ENCODE measurements at places on chromosomes 5 and 9. TPM values are rescaled to one million over a fixed set of nuclear protein-coding genes. Genes with fewer than 3 reads are reported as not detected.
A peak's percentile ranks its signal among the peaks of the same experiment; 100 is the strongest.

DNA sequence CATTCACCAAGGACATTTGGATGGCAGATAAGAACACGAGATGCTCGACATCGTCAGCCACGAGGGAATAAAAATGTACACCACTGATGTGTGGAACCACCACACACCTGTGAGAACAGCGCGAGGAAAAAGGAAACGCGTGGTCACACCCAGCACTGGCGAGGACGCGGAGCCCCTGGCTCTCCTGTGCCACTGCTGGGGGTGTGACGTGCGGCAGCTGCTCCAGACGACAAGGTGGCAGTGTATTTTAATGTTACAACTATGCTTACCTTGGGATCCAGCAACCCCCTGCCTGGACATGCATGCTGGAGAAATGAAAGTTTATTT lies 13.6 kb upstream of the CEP72 start:
- H3K36me3 ChIP-seq: no peaks in the 10 kb centered on the region
- H3K27me3 ChIP-seq: peaks cover 26% of the 10 kb centered on the region
- H3K27ac ChIP-seq: no peak overlapping the region
- H3K4me1 ChIP-seq: peaks cover 3% of the 10 kb centered on the region
- H3K4me3 ChIP-seq: no peak overlapping the region

GRCh38 chr9:5499889-5500398 lies 10.4 kb upstream of the PDCD1LG2 start:
- H3K4me3 ChIP-seq: no peak overlapping the region
- peaks cover 6% of the 10 kb centered on the region for H3K36me3 ChIP-seq
- peaks cover 5% of the 10 kb centered on the region for H3K4me1 ChIP-seq
- peaks cover 4% of the 10 kb centered on the region for H3K27me3 ChIP-seq

DNA sequence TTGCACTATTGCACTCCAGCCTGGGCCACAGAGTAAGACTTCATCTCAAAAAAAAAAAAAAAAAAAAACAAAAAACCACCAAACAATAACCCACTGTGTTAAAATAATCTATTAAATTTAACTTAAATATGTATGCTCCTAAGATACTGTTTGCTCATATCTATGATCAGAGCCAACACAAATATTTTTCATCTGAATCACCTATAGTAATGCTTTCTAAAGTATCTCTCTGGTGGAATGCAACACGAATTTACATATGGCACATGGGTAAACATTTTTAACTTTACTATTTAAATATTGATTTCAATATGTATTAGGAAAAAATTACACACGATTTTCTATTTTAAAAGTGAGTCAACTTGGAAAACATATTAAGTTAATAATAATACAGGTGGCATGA lies 196.4 kb downstream of the RFX3 start:
- no peak for DNase-seq
- H3K27me3 ChIP-seq: no peaks in the 10 kb centered on the region
- H3K4me3 ChIP-seq: no peak overlapping the region
- peaks cover 6% of the 10 kb centered on the region for H3K36me3 ChIP-seq
- H3K4me1 ChIP-seq: no peaks in the 10 kb centered on the region

The CNTNAP3 gene
- total RNA-seq: not detected

The UBAC1 gene
- 41.7 TPM for total RNA-seq

GRCh38 chr5:111386832-111387162 lies 125.5 kb downstream of the STARD4 start:
- H3K27me3 ChIP-seq: no peaks in the 10 kb centered on the region
- H3K4me3 ChIP-seq: no peak overlapping the region
- H3K4me1 ChIP-seq: peaks cover 25% of the 10 kb centered on the region
- no peak for DNase-seq
- no peak overlapping the region for H3K27ac ChIP-seq
- peaks cover 31% of the 10 kb centered on the region for H3K36me3 ChIP-seq

- H3K4me3 ChIP-seq: no peak overlapping the region
- H3K4me1 ChIP-seq: peaks cover 33% of the 10 kb centered on the region
- H3K36me3 ChIP-seq: no peaks in the 10 kb centered on the region
- DNase-seq: peak; percentile 32
- H3K27ac ChIP-seq: no peak overlapping the region
Measured at GRCh38 chr5:72842816-72843215, 26.4 kb downstream of the TNPO1 start.

GRCh38 chr5:6553972-6554371 lies 78.9 kb downstream of the NSUN2 start:
- H3K27ac ChIP-seq: no peak overlapping the region
- no peaks in the 10 kb centered on the region for H3K4me1 ChIP-seq
- peaks cover 5% of the 10 kb centered on the region for H3K27me3 ChIP-seq
- no peak overlapping the region for H3K4me3 ChIP-seq
- no peaks in the 10 kb centered on the region for H3K36me3 ChIP-seq

- H3K27me3 ChIP-seq: no peaks in the 10 kb centered on the region
- H3K4me3 ChIP-seq: no peak overlapping the region
- no peak for DNase-seq
- H3K27ac ChIP-seq: no peak overlapping the region
Measured at GRCh38 chr5:151870820-151871219, 53.8 kb downstream of the GLRA1 start.

DNA sequence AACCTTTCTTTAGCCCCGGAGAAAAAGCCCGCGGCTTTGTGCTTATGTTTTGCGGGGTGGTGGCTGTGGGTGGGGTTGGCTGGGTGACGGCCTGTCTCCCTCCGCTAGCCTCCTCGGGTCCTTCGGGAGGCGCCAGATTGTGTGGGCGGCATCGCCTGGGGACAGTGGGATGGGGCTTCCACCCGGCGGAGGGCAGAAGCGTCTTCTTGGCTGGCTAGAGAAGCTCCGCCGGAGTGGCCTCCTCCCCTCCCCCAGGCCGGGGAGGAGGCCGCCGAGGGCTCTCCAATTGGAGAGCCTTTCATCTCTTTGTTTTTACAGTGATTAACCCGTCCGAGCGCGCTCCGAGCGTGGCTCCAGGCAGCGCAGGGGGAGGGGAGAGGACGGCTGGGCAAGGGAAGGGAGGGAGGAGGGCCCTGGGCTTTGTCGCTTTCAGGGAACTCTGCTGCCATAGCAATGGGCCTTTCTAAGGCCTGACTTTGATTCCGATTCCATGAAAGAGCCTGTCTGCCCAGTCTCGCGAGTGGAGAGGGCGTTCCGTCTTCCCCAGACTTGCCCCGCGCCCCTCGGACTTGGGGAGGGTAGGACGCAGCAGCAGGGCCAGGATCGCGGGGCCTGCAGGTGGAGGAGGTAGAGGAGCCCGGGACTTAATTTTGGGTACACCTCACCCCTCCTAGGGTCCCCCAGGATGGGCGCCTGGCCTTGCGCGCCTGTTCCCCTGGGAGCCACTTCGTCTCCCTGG lies 36.7 kb upstream of the TIFAB start:
- DNase-seq: no peak
- H3K36me3 ChIP-seq: no peaks in the 10 kb centered on the region
- H3K4me1 ChIP-seq: peaks cover 8% of the 10 kb centered on the region
- no peak overlapping the region for H3K4me3 ChIP-seq

GRCh38 chr5:53249529-53250200 lies 140.1 kb upstream of the MOCS2 start:
- no peak overlapping the region for H3K4me3 ChIP-seq
- peaks cover 2% of the 10 kb centered on the region for H3K4me1 ChIP-seq
- peaks cover 4% of the 10 kb centered on the region for H3K27me3 ChIP-seq
- no peaks in the 10 kb centered on the region for H3K36me3 ChIP-seq
- H3K27ac ChIP-seq: no peak overlapping the region
- no peak for DNase-seq

DNA sequence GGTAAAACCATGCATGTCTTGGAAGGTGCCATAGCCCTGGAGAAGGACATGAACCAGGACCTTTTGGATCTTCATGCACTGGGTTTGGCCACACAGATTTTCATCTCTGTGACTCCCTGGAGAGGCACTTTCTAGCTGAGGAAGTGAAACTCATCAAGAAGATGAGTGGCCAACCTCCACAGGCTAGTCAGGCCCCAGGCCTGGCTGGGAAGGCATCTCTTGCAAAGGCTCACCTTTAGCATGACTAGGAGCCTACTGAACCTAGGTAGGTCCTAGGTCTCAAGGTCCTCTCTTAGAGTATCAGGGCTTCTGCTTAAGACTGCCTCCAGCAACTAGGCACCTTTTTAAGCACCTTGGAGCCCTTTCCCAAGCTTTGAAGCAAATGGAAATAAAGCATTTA lies 1448.7 kb upstream of the ACO1 start:
- H3K27ac ChIP-seq: no peak overlapping the region
- H3K36me3 ChIP-seq: no peaks in the 10 kb centered on the region
- H3K4me3 ChIP-seq: no peak overlapping the region
- H3K4me1 ChIP-seq: no peaks in the 10 kb centered on the region
- DNase-seq: no peak
- no peaks in the 10 kb centered on the region for H3K27me3 ChIP-seq

DNA sequence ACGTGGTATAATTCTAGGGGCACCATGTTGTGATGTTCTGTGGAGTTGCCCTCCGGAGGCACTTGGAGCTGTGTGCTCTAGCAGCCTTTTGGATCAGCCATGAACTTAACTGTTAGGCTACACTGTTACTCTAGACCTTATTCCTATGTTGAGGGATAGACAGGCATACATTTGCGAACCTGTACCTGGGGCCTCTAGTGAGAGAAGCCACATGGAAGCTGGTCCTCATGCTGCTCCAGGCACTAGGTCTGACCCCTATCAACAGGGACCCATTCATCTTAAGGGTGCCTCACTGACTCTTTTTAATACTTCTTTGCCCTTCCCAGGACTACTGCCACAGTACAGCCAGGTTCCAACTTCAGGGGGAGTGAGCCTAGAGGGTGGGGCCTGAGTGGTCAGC lies 594.8 kb downstream of the RAB3C start:
- H3K4me3 ChIP-seq: no peak overlapping the region
- H3K36me3 ChIP-seq: no peaks in the 10 kb centered on the region
- DNase-seq: no peak
- peaks cover 8% of the 10 kb centered on the region for H3K4me1 ChIP-seq

The SLCO6A1 gene
- not detected for total RNA-seq

Measured in activated CD4-positive, alpha-beta T cell treated with anti-CD3 and anti-CD28 coated beads for 36 hours (primary cell).